ENCODE measurements at places on chromosomes 6 and 20.

GRCh38 chr6:74574794-74575193 is 631.1 kb downstream of the COL12A1 start:
- DNase-seq = peak; percentile 41

- no peak for DNase-seq
These were observed 49.9 kb downstream of the PTPN1 start for GRCh38 chr20:50559856-50560638.

DNA sequence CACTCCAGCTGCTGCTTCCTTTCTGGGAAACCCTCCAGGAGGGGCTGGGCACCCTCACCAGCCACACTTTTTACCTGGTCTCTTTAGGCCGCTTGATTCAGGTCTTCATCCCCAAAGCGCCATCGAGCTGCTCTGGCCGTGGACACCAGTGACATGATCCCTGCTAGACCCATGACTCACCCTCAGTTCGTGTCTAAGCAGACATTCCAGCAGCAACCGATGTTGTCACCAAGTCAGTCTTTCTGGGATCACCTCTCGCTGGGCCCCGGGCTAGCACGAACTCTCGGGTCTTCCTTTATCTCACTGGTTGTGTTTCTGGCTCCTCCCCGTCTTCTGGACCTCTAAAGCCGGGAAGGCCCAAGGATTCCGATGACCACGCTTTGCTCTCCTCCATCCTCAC is 43.0 kb upstream of the GPR31 start:
- DNase-seq = no peak

- no peak for DNase-seq
These were observed 11.5 kb downstream of the ATP9A start for GRCh38 chr20:51756653-51757052.

DNA sequence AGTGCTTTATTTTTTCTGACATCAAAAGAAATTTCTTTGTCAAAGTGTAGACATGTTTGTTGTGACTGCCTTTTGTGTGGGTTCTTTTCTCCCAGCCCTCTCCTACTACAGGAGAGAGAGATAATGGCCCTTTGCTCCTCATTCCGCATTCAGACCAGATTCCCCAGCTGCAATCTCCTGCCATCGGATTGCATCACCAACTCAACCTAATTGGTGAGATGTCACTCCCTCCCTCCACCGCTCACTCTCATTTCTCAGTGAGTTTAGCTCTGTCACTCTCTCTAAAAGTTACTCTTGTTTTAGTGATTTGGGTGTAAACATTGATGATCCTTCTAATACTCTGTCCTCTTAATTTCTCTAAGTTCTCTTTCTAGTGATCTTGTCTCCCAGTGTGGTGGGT is 22.7 kb downstream of the UTRN start:
- DNase-seq = no peak

DNA sequence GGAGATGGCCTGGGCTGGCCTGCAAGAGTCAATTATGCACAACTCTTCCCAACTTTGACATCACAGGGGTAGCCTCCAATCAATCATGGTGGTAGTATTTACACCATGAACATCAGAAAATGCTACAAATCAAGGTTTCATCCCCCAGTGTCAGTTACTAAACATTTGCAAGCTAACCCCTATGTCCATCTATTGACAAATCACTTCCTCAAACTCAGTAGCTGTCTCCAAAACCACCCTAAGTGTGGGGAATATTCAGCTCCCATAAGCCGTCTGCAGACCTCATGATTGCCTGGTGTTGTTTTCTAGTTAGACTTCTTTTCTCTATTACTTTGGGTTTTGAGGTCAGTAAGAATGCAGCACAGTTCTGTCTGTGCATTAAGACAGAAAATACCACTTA is 200.8 kb upstream of the RIN2 start:
- DNase-seq = no peak

GRCh38 chr6:136070815-136071214 is 179.3 kb downstream of the MTFR2 start:
- DNase-seq = no peak

DNA sequence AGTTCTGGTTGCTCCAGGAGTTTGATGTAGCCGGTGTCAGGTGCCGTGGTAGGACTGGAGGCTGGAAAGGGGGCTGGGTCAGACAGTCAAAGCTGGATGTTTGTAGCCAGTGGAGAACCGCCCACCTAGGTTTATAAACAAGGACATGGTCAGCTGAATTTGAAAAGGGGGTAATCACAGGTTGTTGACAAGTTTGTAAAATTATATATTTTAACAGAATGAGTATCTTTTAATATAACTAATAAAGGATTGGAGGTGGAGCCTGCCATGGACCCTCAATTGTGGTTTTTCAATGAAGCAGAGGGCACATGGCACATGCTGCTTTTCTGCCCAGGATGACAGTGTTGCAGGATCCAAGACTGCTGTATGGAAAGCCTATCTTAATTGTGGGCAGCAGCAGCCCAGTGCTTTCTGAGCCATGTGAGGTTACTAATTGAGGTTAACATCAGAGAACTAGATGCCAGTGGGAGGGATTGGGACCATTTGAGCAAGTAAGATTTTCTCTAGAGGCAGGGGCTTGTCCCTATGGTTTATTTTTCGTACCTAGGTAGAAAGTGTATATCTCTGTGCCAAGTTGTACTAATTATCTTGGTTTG is 9.7 kb downstream of the HECA start:
- DNase-seq = no peak

DNA sequence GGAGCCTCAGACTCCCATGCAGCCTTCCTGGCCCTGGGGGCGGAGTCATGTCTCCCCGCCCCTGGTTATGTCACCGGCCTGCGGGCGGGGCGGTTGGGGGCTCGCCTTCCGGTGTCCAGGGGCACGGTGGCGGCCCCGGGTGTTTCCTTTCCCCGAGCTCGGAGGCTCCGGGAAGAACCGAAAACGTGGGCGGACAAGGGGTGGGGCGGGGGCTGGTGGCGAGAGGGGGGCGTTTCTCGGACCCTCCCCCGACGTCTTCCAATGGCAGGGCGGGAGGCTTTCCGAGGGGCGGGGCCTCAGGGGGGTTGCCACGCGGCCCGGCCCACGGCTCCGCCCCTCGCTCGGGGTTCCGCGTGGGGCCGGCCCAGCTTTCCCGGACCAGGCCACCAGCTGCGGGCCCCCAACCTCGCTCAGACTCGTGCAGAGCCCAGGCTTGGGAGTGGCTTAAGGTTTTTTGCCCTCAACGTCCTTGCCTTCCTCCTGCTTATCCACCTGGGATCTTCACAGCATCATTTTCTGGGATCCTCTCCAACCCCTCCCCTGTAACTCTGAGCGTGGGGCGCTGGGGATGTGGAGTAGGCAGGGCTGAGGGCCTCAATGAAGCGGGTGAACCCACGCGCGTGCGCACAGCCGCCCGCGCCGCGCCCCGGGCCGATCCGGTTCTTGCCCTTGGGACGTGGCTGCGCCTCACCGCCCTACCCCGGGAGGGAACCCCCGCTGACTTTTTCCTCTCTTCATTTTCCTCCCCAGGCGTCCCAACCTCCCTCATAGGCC is 2.1 kb upstream of the NRN1 start:
- peak; percentile 27 for DNase-seq

DNA sequence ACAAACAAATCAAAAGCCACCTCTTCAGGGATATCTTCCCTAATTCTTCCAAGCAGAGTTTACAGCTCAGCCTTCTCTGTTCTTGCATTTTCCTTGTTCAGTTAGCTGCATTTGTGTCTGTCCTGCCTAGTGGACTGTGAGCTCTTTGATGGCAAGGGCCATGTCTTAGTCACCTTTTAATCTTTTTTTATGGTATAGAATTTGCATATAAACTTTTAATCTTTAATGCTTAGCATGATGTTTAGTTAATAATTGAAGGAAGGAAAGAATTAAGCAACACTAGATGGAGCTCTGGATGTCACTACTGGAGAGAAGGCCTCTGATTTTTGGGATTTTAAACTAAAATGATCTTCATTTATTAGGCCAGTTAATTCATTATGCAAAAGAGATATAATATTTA is 12.1 kb downstream of the PPP2R5D start:
- no peak for DNase-seq

DNA sequence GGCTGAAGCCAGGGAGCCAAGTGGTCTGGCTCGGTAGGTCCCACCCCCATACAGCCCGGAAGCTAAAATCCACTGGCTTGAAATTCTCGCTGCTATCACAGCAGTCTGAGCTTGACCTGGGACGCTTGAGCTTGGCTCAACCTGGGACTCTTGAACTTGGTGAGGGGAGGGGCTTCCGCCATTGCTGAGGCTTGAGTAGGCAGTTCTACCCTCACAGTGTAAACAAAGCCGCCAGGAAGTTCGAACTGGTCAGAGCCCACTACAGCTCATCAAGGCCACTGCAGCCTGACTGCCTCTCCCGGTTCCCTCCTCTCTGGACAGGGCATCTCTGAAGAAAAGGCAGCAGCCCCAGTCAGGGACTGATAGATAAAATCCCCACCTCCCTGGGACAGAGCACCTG is 1337.7 kb downstream of the HACE1 start:
- DNase-seq = no peak

DNA sequence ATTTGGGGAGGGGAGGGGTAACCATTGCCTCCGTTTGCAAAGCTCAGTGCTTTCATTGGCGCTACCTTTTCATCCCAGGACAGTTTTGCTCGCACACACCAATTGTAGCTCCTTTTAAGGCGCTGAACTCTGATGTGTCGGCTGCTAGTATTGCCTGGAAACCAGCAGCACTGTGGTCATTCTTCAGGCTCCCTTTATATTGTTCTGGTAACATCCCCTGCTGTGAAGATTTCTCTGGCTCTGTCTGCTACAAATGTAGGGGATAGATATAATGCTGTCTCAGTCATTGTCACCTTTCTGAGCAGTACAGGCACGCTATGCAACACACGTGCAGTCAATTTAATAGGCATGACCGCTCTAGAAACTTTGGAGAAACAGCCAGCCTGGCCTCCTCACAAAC is 172.9 kb upstream of the SASH1 start:
- no peak for DNase-seq

- DNase-seq = peak; percentile 25
These were observed 28.3 kb downstream of the METTL24 start for GRCh38 chr6:110329714-110330436.

DNA sequence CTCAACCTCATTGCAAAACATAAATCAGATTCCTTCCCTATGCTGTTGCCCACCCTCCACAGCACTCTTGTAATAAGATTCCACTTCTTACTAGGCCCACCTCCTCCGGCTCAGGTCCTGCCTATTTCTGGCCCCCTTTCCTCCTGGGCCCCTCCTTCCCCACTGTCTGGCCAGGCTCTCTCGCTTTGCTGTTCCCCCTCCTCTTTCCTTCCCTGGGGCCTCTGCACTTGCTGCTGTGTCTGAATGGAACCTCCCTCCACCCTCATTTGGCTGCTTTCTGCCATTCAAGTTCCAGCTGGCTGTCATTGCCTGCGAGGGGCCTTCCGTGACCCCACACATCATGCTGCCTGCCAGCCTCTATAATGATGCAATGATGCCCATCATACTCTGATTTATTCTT is 38.9 kb downstream of the ARHGAP40 start:
- DNase-seq = no peak

- no peak for DNase-seq
These were observed 741.9 kb upstream of the MARCKS start for GRCh38 chr6:113115196-113115595.

DNA sequence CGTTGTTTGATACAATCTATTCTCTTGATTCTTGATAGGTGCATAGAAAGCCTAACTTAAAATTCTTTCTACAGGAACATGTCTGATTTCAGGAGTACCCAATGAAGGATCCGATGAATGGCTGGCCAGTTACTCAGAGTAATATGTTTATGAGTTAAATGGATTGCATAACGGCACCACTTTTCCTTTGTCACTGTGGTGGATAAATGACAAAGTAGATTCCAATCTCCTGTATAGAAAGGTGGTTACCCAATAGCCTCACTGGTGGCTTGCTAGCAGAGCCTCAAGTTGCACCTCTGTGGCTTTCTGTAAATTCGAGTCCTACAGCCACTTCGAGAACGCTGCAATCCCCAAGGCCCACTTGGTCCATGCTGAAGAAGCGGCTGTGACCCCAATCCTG is 28.4 kb downstream of the LHFPL5 start:
- peak; percentile 20 for DNase-seq

DNA sequence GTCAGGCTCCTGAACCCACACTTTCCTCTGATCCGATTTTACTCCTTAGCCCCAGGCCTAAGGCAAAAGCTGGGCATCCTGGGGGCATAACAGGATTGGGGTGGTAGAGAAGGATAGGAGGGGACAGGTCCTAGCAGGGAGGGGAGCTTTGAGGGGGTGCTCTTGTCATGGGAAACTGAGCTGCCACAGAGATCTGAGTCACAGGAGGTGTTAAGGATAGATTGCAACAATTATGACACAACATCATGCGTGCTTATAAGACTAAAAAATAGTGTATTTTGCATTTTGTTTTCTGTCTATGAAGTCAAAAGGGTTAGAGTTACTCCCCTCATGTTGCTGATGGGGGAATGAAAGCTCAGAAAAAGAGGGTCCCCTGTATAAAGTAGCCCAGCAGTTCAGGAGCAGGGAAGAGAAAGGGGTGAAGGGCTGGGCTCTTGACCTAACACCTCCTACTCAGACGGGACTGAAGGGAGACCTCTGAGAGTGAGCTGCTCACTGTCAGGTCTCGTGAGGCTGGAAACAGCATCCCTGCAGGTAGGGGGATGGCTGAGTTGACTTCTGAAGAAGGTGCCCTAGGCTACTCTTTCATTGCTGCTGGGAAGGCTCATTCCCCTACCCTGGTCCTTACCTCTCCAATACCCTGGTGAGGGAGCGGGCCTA is 2.0 kb downstream of the GLP1R start:
- DNase-seq = no peak

GRCh38 chr6:27143474-27144026 is 104.0 kb upstream of the PRSS16 start:
- no peak for DNase-seq

DNA sequence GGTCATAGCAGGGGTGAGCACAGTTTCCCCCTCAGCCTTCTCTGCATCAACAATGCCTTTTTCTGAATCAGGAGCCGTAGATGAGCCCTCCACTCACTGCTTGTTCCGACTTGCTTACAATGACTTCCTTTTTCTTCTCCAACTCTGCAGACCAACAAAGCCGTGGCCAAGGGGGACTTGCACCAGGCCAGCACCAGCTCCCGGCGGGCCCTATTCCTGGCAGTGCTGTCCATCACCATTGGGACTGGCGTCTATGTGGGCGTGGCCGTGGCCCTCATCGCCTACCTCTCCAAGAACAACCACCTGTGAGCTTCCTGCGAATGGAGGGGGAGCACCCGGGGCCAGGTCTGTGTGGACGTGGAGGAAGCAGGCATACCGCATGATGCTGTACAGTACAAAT is 195.8 kb downstream of the SYNDIG1 start:
- DNase-seq = no peak

All from fibroblast of gingiva (primary cell).